ENCODE measurements at places on chromosomes 12 and 14. TPM values are rescaled to one million over a fixed set of nuclear protein-coding genes. Genes with fewer than 3 reads are reported as not detected.

CLEC9A gene
- not detected for total RNA-seq

HOXC12 gene
- not detected for total RNA-seq

B3GNT4 gene
- total RNA-seq = not detected

HHIPL1 gene
- 4.5 TPM for total RNA-seq

FERMT2 gene
- total RNA-seq = 157 TPM

PSMC6 gene
- total RNA-seq = 181 TPM

KLHL33 gene
- 0.11 TPM for total RNA-seq

PDZRN4 gene
- not detected for total RNA-seq

SCFD1 gene
- total RNA-seq = 141 TPM

OGFOD2 gene
- total RNA-seq = 15.0 TPM

COL2A1 gene
- total RNA-seq = not detected

AQP6 gene
- 0.12 TPM for total RNA-seq

IFNG-AS1 gene
- not detected for total RNA-seq

GPR137C gene
- total RNA-seq = 0.44 TPM

MGP gene
- total RNA-seq = 45.0 TPM

BTBD7 gene
- total RNA-seq = 28.0 TPM

PRPH gene
- total RNA-seq = 0.22 TPM

EMP1 gene
- 77.4 TPM for total RNA-seq

SCNN1A gene
- under 0.01 TPM for total RNA-seq

A2ML1 gene
- total RNA-seq = not detected

ALG10 gene
- 6.2 TPM for total RNA-seq

SERPINA9 gene
- total RNA-seq = not detected

GPR84 gene
- not detected for total RNA-seq

TAS2R20 gene
- 5.8 TPM for total RNA-seq

CLEC12A gene
- total RNA-seq = not detected

ARG2 gene
- total RNA-seq = 3.5 TPM

CD163L1 gene
- total RNA-seq = under 0.01 TPM

KRT1 gene
- total RNA-seq = not detected

CCDC198 gene
- not detected for total RNA-seq

RAB21 gene
- 23.9 TPM for total RNA-seq

KLRG1 gene
- total RNA-seq = 0.22 TPM

SRRM4 gene
- total RNA-seq = under 0.01 TPM

MYO1H gene
- not detected for total RNA-seq

PPTC7 gene
- total RNA-seq = 12.4 TPM

FGF6 gene
- total RNA-seq = not detected

NRIP2 gene
- 0.22 TPM for total RNA-seq

TAS2R50 gene
- 3.5 TPM for total RNA-seq

KCNH5 gene
- 0.12 TPM for total RNA-seq

IQSEC3 gene
- total RNA-seq = 0.33 TPM

E2F7 gene
- 32.6 TPM for total RNA-seq

POTEG gene
- total RNA-seq = not detected

SERPINA12 gene
- not detected for total RNA-seq

CPNE6 gene
- total RNA-seq = not detected

PTGER2 gene
- total RNA-seq = 17.5 TPM

NUBPL gene
- 14.9 TPM for total RNA-seq
